ENCODE measurements at places on chromosomes 3 and 15.

DNA sequence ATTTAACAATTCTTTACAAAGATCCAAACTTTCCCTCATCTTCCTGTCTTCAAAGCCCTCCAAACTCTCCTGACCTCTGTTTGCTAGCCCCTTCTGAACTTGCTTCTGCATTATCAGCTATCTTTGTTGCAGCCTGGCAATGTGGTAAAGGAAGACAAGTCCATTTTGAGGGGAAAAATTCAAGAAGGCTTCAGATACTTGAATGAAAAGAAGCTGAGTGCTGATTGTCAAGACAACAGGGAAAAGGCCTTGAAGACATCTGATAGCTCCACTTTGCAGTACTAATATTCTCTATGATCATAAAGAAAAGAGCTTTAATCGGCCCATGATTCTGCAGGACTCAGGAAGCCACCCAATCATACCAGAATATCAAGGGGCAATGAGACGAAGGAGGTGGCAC is 91.8 kb downstream of the LMLN start:
- DNase-seq: no peak

- no peak for DNase-seq
Observed at GRCh38 chr15:93424131-93424530, 335.1 kb upstream of the RGMA start.

- DNase-seq: no peak
Observed at GRCh38 chr3:160140756-160141155, 84.5 kb upstream of the C3orf80 start.

- no peak for DNase-seq
Observed at GRCh38 chr15:68196445-68197169, 8.5 kb downstream of the CALML4 start.

GRCh38 chr3:48364840-48365239 is 7.2 kb upstream of the FBXW12 start:
- DNase-seq: no peak

- DNase-seq: no peak
Observed at GRCh38 chr3:171239757-171240503, 213.4 kb upstream of the SLC2A2 start.

GRCh38 chr3:5565026-5565425 is 377.5 kb downstream of the EDEM1 start:
- no peak for DNase-seq

GRCh38 chr3:146739203-146739671 is 134.1 kb upstream of the PLSCR5 start:
- DNase-seq: no peak

GRCh38 chr15:46177219-46177618 is 542.4 kb downstream of the SQOR start:
- DNase-seq: no peak

DNA sequence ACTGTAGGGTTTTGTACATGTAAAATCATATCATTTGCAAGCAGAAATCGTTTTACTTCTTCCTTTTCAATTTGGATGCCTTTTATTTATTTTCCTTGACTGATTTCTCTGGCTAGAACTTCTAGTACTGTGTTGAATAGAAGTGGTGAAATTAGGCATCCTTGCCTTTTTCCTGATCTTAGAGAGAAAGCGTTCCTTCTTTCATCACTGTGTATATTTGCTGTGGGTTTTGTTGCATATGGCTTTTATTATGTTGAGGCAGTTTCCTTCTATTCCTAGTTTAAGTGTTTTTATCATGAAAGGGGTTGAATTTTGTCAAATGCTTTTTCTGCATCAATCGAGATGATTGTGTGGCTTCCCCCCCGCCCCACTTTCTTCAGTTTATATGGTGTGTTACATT is 140.9 kb downstream of the ATG7 start:
- DNase-seq: no peak

- DNase-seq: no peak
Observed at GRCh38 chr3:184715943-184716621, 4.2 kb upstream of the MAGEF1 start.

DNA sequence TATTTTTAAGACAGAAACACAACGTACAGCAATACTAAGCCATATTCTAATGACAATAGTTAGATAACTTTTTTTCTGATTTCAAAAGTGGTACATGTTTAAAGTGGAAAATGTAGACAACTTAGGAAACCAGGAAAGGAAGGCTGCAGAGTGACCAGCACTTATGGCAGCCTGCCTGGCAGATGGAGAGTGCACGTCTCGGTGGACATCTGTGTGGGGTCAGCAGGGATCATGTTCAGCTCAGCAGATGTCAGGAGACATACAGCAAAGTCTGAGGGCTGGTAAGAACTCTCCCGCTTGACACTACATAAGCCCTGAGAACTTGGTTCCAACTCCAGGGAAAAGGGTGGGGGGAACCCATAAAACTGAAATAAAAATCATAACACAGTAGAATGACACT is 128.6 kb upstream of the ADPGK start:
- no peak for DNase-seq

DNA sequence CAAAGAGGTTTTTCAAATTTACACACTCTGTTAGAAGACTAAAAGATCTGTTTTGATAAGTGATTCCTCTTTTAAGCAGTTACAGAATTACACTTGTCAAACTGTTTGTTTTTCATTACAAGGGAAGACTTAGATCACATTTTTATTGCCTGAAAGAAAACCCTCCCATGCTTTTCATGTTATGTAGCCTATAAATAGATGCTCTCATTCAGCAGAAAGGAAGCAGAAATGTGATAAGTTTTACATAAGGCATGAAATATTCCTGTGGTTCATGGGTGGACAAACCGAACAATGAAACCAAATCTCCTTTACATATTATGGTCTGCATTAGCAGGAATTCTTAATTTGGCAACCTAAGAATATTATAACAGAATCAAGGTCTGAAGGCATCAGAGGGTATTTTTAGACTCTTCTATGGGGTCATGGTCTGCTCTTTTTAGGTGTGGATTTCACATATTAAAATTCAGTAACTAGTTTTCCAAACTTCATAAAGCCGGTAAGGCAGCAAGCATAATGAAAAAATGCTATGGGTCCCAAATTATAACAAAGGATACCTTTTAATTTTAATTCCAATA is 37.3 kb upstream of the FXR1 start:
- DNase-seq: no peak

GRCh38 chr15:86337071-86337470 is 257.4 kb downstream of the AGBL1 start:
- DNase-seq: no peak

GRCh38 chr3:138440596-138440995 is 6.2 kb downstream of the ESYT3 start:
- DNase-seq: no peak

GRCh38 chr3:71207632-71208031 is 375.9 kb downstream of the FOXP1 start:
- DNase-seq: no peak

DNA sequence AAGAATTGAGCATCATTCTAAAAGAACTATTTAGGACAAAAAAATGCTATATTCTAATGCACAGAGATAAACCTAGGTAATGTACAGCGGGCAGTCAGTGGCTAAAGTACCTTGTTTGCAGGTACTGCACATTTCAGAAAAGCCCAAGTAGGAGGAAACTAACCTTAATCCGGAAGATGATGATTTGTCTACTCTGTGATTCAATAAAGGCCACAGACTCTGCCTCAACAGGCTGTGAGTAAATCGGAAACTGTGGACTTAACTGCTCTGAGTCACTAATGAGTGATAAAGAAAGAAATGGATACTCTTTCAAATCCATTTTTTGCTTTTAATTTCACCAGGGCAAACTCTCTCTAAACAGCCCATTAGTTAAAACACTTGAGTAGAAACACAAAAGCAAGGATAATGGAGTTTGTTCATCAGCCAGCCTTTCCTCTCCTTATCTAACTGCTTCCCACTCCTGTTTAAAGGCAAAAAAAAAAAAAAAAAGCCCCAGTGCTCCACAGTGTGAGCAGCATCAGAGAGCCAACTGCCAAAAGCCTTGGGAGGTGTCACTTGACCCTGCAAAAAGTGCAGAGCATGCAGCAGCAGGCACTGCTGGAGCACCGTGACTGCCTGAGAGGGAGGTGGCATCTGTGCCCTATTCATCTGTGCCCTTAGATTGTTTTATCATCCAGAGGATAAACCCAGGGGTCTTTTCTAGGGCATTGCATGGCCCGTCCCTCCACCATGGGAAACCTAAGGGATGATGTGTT is 187.7 kb downstream of the SATB1 start:
- DNase-seq: no peak

GRCh38 chr3:188272481-188273372 is 118.8 kb downstream of the LPP start:
- DNase-seq: no peak

- DNase-seq: no peak
Observed at GRCh38 chr3:114404590-114404989, 110.8 kb downstream of the TIGIT start.

DNA sequence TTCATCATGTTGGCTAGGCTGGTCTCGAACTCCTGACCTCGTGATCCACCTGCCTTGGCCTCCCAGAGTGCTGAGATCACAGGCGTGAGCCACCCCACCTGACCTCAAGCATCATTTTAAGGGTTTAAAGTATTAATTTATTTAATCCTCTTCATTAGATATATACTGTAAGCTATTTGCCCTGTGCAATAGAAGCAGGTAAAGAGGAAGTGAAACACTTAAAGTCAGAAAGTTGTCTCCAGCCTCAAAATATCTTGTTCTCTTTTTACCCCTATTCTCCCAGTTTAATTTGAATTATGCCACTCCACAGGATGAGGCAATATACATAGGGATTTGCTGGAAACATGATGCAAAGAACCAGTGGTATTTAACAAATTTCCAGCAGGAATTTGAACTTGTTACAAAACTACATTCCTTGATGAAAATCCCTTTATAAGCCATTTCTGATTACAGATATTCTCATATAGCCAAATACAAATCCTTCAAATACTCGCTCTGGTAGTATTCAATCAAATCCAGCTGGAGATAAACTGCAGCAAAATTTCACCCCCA is 2.0 kb downstream of the NDUFB5 start:
- no peak for DNase-seq

- peak; percentile 43 for DNase-seq
Observed at GRCh38 chr3:69420781-69421520, 35.1 kb upstream of the FRMD4B start.

GRCh38 chr15:55221090-55222011 is 24.6 kb upstream of the RSL24D1 start:
- DNase-seq: no peak

DNA sequence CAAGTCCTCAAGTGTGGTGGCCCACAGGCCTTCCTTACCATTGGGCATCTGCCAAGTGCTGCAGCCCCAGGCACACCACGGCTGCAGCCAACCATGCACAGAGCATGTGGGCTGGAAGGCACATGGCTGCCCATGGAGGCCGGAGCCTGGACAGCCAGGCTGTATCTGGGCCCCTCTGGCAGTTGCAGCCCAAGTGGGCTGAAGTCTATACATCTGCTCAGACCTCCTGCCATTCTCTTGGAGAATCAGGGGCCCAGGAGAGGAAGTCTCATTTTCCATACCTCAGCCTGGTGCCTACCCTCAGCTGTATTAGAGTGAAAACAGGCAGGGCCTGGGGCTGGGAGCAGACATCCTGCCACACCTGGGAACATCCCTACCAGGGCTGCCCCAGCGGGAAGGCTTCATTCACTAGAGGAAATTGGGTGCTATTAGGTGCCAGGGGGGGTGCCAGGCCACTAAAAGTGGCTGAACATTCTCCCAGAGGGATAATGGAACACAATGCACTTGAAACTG is 48.0 kb upstream of the SLCO2A1 start:
- DNase-seq: no peak

GRCh38 chr15:37550360-37551024 is 383.9 kb upstream of the TMCO5A start:
- DNase-seq: no peak

GRCh38 chr3:47705391-47705790 is 76.3 kb downstream of the SMARCC1 start:
- DNase-seq: no peak

GRCh38 chr15:91908391-91908790 is 54.9 kb downstream of the SLCO3A1 start:
- DNase-seq: no peak

DNA sequence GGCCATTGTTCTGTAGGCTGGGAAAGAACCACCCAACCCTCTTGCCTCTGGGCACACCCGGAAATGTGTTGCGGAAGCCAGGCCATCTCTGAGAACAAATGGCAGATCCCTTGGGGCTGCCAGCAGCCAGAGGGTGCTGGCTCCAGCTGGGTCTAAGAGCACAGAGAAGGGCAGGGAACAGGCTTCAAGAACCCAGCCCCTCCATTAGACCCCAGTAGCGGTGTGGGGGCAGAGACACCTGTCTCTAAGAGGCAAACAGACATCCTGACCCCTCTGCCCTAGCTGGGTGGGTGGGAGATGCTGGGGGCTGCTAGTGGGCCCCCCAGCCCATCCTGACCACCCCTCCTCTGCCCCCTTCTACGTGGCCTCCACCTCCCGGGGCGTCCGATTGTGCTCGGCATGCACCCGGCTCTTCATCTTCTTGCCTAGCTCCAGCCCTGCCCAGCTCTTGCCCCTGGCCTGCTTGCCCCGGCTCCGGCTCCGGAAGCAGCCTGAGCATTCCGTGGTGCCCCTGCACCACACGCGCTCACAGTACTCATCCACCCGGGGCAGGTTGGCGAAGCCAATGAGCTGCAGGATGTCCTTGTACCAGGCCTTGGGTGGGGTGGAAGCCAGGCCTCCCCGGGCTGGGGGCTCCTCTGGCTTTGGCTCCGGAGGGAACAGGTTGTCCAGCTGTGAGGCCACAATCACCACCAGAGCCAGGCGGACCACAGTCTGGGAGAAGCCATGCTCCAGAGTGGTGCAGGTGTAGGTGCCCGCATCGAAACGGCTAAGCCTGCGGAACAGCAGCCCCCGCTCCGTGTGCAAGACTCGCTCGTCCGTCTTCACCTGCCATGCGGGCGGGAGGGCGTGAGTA is 9.4 kb downstream of the SEMA3G start:
- DNase-seq: no peak

GRCh38 chr3:197007296-197007940 is 22.2 kb downstream of the MELTF start:
- no peak for DNase-seq

GRCh38 chr3:182357928-182358327 is 435.4 kb upstream of the ATP11B start:
- DNase-seq: no peak

DNA sequence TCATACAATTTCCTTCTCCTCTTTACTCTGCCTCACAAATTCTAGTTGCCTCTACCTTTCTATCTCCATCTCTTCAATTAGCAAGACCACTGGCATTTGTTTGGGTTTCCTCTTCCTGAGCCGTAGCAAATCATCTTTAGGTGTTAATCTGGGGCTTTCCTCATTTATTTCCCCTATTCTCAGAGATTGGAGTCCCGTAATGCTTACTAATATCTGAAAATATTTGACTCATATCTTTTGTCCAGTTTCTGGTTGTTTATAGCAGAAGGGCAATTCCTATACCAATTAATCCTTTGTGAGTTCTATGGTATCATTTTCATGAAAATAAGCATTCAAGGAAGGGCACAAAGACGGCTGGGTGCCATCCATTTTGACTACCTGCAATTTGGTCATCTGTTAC is 103.7 kb downstream of the NR2E3 start:
- no peak for DNase-seq

DNA sequence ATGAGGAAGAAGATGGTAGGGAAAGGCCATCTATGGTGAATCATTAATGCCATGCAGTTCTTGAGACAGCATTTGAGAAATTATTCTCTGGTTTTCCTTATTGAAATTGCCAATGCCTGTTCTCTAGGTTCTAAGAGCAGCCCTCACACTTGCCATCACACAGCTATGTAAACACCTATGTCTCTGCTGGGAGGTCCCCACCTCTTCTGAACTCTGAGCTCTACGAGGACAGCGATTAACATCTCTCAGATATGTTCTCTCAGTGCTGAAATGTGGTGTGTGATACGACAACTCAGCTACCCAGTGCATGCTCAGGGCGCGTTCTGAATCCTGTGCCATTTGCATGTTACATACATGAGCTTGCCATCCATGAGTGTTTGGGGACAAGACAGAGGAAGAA is 131.3 kb upstream of the CTDSPL start:
- no peak for DNase-seq
